T-helper 17 cell (primary cell): ENCODE measurements at places on chromosomes 16 and 17. TPM values are rescaled to one million over a fixed set of nuclear protein-coding genes. Genes with fewer than 3 reads are reported as not detected.

DNA sequence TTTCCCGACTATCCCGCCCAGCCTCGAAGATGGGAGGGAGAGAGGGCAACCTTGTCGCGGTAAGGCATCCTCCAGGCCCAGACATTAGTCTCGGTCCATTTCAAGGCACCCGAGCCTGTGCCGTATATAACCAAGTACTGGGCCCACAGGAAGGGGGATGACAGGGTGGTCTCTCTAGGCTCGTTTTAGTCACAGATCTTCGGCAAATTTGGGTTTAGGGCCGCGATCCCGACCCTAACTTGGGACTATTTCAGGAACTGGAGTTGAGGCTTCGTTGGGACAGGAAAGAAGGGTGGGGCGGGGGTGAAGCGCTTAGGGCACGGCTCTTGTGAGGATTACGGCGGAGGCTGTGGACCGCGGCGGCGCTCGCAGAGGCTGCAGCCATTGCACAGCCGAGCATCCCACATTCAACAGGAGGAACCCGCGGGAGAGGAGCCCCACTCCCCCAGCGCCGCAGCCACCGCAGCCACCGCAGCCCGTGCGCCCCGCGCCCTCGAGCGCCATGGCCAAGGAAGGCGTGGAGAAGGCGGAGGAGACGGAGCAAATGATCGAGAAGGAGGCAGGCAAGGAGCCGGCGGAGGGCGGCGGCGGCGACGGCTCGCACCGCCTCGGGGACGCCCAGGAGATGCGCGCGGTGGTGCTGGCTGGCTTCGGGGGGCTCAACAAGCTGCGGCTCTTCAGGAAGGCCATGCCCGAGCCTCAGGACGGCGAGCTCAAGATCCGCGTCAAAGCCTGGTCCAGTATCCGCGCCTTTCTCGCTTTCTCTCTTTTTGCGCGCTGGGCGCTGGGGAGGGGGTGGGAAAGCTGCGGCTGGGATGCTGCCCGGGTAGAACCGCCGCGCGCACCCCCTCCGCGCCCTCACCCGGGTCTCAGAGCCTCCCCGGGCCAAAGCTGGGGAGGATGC is at the start of gene VAT1L:
TSS of gene VAT1L (plus strand) at position 384 of the 904 bp plus-strand sequence. CDS start at position 503, 119 bp downstream.
- DNase-seq, result no peak

GRCh38 chr17:57953219-57953618 is 2.0 kb downstream of the CUEDC1 start:
- no peak for DNase-seq

DNA sequence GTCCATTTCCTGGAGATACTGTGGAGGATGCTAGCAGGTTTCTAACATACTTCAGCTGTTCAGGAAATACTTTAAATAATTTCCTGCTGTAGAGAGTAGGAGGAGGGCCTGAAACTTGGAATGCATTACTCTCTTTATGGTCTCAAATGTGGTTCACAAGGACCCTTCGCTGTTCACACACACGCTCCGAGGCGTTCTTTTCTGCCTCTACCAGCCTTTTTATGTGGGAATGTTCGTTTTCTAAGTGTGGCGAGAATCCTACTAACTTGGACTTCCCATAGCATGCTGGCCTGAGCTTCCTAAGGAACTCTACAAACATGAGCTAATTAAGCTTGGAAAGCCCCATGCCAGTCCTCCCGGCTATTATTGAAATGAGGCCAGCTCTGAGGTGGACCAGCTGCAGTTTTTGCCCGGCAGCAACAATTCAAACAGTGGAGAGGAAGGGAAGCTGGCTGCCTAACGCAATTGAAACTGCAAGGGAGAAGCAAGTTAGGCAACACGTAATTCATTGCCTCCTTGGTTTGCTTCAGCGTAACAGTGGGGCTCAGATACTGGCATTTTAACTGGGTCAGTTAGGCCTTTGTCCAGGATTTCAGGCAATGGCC is 18.9 kb downstream of the KPNA2 start:
- DNase-seq, result no peak

Gene BAIAP3
- 20.0 TPM for total RNA-seq

Gene BAHCC1
- total RNA-seq, result 0.22 TPM

- DNase-seq, result no peak
Observed at GRCh38 chr17:50872710-50873424, 6.7 kb upstream of the TOB1 start.

- DNase-seq, result no peak
Observed at GRCh38 chr16:57967916-57968315, 3.0 kb downstream of the CNGB1 start.

- DNase-seq, result no peak
Observed at GRCh38 chr17:21201298-21201595, 12.7 kb downstream of the TMEM11 start.

Gene KAT2A
- total RNA-seq, result 35.5 TPM

DNA sequence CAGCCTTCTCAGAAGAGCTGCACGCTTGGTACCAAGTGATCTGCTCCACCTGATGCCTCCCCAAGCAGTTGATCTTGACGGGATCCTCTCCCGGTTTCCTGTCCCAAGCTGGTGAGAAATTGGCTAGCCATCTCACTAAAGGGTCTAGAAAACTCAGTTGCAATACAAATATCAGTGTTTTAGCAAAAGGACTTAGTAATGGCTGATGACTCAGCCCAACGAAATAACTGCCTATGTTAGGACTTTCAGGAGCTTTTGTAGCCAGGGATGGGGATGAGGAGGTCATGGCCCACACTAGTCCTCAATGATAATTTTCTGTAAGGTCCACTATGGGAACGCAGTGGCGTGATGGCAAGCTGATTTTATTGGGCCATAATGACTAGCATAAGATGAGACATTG is 23.3 kb upstream of the ENGASE start:
- DNase-seq, result no peak

DNA sequence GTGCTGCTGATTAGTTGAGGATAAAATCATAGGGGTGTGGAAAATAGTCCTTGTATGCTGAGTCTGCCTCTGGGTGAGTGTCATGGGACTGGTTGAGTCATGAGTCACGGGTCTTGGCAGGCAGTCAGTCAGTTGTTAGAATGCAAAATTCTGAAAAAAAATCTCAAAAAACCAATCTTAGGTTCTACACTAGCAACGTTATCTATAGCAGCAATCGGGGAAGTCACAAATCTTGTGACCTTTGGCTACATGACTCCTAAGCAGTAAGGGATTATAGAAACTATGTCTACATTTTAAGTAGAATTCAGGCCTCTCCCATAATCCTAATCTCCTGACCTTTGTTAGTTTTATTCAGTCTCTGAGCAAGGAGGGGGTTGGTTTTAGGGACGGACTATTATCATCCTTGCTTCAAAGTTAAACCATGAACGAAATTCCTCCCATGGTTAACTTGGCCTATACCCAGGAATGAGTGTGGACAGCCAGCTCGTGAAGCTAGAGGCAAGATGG is 18.0 kb upstream of the PMFBP1 start:
- DNase-seq, result no peak

Gene SLC6A4
- total RNA-seq, result 0.10 TPM

Gene ASPSCR1
- 40.1 TPM for total RNA-seq

DNA sequence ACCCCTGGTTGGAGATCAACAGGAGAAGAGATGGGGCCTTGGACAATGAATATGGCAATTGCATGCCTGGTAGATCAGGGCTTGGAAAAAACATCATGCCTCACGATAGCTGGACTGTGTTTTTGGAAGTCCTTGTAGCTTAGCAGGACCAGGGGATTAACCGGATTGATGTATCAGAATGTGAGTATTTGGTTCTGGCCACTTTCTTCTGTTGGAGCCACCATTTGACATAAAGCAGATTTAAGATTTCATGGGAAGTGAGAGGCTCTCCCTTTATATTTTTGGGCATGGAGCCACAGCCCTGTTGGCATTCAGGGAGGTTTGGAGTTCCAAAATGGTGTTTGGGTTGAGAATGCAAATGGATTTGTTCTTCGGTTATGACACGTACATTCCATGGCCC is 424.7 kb upstream of the MAF start:
- DNase-seq, result no peak

Gene HSF4
- total RNA-seq, result 54.5 TPM

DNA sequence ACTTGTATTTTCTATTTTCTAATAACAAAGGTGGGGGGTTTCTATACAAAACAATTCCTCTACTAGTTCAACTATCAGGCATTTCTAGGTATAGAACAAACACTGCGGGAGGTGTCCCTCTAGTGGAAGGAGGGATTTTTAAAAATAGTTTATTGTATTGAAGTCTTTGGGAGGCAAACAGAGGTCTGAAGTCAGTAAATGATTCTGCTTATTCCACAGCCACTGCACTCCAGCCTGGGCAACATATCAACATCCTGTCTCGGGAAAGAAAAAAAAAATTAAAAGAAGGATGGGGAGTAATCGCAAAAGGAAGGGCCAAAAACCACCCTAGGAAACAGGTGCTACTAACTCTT is 648 bp upstream of the ERCC4 start:
- DNase-seq, result no peak

Gene SLFN14
- total RNA-seq, result not detected

Gene KLHDC4
- 67.7 TPM for total RNA-seq

DNA sequence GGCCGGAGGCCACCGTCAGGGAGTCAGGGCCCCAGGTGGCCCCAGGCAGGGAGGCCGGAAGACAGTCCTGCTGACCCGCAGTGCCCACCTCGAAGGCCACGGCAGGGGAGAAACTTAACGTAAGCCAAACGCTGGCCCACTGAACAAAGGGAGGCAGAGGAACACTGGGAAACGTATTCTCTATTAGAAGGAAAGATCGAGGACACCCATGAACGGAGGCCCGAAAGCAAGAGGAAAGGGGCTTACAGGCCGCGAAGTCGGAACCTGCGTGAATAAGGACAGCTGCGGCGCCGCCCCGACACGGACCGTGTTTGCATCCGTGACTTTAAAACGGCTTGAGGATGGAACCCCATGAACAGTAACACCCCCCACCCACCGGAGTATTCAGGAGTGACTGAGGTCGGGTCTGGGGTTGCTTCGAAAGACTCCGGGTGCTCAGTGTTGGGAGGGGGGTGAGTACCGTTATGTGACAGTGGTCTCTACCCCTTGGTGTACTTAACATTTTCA is 102.4 kb upstream of the METRNL start:
- no peak for DNase-seq

Gene IL17C
- 0.65 TPM for total RNA-seq

Gene BCO1
- total RNA-seq, result not detected

- DNase-seq, result no peak
Observed at GRCh38 chr17:44084131-44084538, 13.6 kb downstream of the G6PC3 start.

DNA sequence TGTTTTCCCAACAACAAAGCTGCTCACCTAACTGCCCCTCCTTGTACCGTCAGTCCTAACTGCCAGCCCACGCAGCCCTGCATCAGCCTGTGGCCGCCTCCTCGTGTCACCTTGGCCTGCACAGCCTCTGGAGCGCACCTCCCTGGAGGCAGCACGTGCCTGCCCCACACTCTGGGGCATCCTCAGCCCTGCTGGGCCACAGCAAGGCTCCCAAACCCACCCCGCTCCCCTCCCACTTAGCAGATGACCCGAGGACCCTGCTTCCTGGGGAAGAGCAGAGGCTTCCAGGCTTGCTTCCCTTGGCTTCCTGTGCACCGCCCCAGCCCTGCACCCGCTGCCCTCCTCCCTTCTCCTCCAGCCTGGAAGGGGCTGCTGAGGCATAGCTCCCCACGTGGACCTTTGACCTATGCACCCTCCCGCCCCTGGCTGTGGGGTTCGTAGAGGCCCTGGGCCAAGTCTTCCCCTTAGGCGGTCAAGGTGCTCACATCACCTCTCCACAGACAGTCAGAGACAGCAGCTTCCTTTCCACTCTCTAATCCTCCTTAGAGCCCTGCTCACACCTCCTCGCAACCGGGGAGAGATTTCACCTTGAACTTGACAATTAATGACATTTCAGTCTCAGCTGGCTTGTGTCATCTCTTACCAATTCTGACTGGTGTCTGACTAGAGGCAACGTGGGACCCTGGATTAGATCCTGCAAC is 115.0 kb downstream of the MGAT5B start:
- no peak for DNase-seq

- no peak for DNase-seq
Observed at GRCh38 chr16:16183562-16183961, 39.7 kb downstream of the ABCC6 start.

DNA sequence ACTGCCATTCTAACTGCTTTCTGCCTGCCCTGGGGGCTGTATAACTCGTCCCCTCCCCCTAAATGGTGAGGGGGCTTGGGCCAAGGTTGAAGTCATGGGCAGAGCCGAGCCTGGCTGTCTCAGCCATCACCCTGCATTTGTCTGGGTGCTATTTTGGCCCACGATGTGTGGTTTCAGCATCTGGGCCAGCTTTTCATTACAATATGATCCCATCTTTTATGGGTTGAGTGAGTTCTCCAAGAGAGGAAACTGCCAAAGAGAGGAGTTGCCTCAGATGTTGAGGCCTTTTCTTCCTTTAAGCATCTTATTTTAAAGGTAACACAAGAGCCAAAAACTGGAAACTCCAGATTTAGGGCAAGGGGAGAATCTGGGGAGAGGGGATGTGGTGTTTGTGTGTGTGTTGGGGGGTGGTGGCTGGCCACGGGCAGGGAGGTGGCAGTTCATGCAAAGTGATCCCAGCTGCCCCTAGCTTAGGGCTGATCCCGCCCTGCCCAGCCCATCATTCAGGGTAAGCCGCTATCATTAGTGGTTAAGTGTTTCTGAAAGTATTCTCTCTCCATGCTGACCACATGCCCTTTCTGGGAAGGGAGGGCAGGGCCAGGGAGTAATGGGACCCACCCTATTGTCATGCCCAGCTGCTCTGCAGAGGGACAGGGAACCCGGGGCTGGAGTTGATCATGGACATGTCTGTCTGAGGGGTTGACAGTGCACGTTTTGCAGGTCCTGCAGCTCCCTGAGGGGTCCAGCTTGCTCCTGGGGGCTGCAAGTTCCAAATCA is 83.2 kb upstream of the CLEC18A start:
- DNase-seq, result no peak

Gene TNRC6C
- 64.5 TPM for total RNA-seq

Gene ARL17A
- total RNA-seq, result 19.6 TPM

DNA sequence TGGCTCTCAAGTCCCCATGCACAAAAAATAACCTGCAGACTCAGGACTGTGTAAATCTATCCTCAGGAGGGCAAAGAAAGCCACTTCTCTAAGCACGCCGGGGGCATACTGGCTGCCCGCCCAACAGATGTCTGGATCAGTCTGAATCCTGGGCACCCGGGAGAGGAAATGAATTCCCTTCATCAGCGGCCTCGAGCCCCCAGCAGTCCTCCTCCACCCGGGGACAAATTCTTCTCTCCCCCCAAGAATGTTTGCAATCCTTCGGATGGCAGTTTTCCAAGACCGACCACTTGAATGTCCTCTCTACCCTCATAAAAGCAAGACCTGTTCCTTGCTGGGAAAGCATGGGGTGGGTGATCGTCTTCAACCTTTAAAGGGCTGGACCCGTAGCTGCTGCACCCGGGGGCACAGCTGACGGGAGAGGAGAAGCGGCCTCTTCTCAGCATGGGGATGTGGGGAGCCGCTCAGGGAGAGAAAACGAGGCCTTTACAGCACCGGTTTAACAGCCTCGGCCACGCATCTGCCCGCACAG is 9.4 kb upstream of the MAP2K3 start:
- DNase-seq, result no peak

Gene RAPGEFL1
- total RNA-seq, result 10.5 TPM
